ENCODE measurements at places on chromosomes 2 and 18. TPM values are rescaled to one million over a fixed set of nuclear protein-coding genes. Genes with fewer than 3 reads are reported as not detected.

The MARCHF4 gene
- total RNA-seq = not detected

The ATP9B gene
- total RNA-seq = 13.8 TPM

The ABCB11 gene
- 128 TPM for total RNA-seq

The SLC9A4 gene
- total RNA-seq = not detected

GRCh38 chr2:197176522-197176921 is 134.1 kb downstream of the ANKRD44 start:
- no peak for DNase-seq

GRCh38 chr18:58135701-58136331 is 91.8 kb downstream of the NEDD4L start:
- no peak for DNase-seq

GRCh38 chr2:68643011-68643873 is at the start of gene PROKR1:
PROKR1 (plus strand) TSS chr2:68643579; CDS start chr2:68645822, 2,243 bp downstream.
- DNase-seq = peak; percentile 71

DNA sequence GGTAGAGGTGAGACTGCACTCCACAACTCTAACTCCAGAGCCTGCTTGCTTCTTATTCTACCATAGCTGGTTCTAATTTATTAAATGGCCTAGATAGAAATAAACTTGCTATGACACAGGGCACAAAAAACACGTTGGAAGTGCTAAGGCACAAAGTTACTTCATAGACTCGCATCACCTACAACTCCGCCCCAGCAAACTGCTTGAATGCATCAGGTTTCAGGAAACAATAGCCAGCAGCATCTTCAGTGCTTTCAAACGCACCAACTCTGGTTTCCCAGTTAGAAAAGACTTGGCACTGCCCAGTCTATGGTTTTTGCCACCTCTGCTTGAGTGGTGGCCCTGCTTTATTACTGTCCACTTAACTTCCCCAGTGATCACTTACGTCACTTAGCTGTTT is 142.6 kb downstream of the RIF1 start:
- DNase-seq = no peak

GRCh38 chr2:69576880-69577279 is 66.7 kb downstream of the AAK1 start:
- DNase-seq = no peak

DNA sequence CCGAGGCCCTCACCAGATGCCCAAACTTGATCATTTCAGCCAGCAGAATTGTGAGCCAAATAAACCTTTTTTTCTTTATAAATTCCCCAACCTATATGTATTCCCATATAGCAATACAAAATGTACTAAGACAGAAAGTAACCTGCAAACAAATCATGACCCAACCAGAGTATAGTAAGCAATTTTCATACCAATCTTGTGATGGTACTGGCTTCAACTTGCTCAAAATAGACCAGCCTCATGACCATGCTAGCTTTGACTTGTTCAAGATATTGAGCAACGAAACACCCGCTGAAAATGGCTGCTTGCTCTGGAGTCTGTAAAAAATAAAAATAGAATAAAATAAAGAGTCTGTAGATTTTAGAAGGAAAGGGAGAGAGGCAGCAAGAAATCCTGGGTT is 97.6 kb downstream of the C1D start:
- no peak for DNase-seq

DNA sequence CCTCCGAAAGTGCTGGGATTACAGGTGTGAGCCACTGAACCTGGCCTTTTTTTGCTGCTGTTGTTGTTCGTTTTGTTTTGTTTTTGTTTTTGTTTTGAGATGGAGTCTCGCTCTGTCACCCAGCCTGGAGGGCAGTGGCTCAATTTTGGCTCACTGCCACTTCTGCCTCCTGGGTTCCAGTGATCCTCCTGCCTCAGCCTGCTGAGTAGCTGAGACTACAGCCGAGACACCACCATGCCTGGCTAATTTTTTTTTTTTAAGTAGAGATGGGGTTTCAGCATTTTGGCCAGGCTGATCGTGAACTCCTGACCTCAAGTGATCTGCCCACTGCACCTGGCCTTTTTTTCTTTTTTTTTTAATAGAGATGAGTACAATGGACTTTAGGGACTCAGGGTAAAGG is 22.0 kb downstream of the TMEM127 start:
- no peak for DNase-seq

- DNase-seq = no peak
Observed at GRCh38 chr2:98127229-98127989, 40.4 kb downstream of the VWA3B start.

- no peak for DNase-seq
Observed at GRCh38 chr2:230419181-230419580, 3.2 kb downstream of the SP100 start.

GRCh38 chr2:97645695-97646629 is at the start of gene COX5B:
COX5B (plus strand) TSS chr2:97646062; CDS start chr2:97646087, 25 bp downstream.
- peak; percentile 99 for DNase-seq

- DNase-seq = no peak
Observed at GRCh38 chr2:149132901-149133300, 94.4 kb downstream of the LYPD6B start.

DNA sequence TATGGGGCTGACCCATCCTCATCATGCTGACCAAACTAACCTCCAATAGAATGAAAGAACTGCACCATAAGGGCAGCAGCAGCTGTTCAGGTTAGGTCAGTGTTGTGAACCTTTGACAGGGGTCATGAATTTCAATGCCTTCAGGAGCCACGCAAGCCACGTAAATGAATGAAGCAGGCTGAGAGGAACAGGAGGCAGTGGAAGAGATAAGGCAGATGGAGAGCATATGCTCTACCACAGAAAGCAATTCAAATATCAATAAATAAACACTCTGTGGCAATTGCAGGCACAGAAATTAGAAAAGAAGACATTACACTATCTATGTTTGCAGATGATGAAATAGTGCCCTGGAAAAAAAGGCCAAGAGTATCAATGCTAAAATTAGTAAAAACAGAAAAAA is 56.3 kb downstream of the SCG2 start:
- DNase-seq = no peak

GRCh38 chr18:37852464-37852863 is 286.9 kb upstream of the CELF4 start:
- DNase-seq = no peak

All from right lobe of liver (tissue), 6 donors.